CD4-positive, CD25-positive, alpha-beta regulatory T cell (primary cell): ENCODE measurements at places on chromosomes 2 and 18. TPM values are rescaled to one million over a fixed set of nuclear protein-coding genes. Genes with fewer than 3 reads are reported as not detected.

MERTK gene
- not detected for polyA plus RNA-seq

RIT2 gene
- not detected for polyA plus RNA-seq

ZNF396 gene
- 2.3 TPM for polyA plus RNA-seq

IL18R1 gene
- 8.2 TPM for polyA plus RNA-seq
